ENCODE measurements at places on chromosomes 13 and 19.

DNA sequence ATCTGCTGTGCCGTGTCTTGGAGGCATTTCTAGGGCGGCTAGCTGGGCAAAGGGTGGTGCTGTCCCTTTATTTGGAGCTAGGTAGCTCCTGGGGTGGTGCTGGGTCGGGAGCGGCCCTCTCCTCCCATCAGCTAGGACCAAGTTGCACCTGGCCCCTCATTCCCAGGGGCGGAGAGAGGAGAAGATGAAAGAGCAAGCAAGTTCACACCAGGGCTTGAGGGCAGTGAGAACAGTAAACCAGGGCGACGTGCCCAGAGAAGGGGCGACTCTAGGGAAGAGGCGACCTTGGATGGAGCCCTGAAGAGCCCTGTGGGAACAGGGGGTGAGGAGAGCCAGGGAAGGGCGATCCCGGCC is 17.0 kb upstream of the KCNN1 start:
- no peak for DNase-seq

DNA sequence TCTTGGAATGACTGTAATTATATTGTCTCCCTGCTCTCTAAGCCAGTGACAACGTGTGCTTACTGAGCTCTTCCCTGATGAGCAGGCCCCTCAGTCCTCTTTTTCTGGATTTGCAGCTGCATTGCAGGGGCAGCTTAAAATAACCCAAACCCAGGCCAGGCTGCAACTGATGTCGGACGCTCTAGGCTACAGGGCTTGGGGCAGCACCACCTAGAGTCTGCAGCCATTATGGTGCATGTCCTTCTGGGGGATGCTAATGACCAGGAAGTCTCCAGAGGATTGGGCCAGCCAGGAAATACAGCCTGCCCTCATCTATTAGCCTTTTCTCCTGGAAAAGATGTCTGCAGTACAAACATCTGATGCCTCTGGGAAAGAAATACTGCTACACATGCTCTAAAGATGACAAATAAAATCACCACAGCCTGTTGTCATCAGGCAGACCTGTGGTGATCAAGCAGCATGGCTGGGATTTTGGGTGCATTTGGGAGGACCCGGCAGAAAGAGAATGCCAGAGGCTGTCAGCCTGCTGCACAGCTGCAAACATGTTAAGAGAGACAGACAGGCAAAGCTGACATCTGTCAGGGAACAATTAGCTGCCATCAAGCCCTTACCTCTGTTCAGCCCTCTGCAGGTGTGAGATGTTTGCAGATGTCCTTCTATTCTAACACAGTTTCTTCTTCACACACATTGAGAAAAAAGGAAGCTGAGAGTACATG is 51.8 kb downstream of the CCDC70 start:
- DNase-seq: no peak

GRCh38 chr13:66347486-66348117 is 882.5 kb downstream of the PCDH9 start:
- DNase-seq: no peak

- DNase-seq: no peak
Measured at GRCh38 chr13:98482476-98483444, 94.1 kb downstream of the STK24 start.

DNA sequence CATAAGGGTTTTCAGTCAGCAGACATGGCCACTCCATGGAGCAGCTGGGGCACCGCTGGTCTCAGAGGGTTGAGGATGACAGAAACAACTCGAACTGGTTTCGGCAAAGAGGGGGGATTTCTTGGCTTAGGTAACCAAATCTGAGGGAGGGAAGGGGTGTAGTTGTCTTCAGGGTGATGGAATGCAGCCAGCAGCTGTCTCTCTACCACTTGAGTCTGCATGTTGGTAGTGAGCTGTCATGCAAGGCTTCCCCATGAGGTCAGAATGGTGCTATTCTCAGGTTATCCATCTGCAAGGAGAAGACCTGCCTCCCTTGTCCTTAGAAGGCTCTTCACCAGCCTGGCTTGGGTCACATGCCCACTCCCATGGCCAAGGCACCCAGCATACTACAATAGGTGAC is 55.6 kb upstream of the PEG3 start:
- no peak for DNase-seq

DNA sequence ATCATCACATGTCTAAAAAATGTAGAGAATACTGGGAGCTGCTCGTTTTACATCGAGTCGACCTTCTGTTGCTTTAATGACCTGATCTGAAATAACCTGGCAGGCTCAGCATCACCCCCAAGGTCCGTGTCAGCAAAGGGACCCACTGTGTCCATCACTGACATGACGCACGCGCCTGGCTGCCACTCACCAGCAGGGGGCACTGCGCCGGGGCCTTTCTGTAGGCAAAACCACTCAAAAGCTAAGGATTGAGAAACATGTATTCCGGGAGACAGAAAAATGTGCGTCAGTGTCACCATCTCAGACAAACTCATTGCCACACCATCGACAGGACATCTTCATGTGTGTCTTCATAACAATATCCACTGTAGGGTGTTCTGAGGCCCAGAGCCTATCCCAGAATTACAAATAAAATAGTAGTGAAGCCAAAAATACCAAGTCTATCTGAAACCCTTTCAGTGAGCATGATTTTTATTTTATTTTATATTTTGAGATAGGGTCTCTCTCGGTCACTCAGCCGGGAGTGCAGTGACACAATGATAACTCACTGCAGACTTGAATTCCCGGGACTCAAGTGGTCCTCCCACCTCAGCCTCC is 130.3 kb upstream of the LSM14A start:
- peak; percentile 71 for DNase-seq

DNA sequence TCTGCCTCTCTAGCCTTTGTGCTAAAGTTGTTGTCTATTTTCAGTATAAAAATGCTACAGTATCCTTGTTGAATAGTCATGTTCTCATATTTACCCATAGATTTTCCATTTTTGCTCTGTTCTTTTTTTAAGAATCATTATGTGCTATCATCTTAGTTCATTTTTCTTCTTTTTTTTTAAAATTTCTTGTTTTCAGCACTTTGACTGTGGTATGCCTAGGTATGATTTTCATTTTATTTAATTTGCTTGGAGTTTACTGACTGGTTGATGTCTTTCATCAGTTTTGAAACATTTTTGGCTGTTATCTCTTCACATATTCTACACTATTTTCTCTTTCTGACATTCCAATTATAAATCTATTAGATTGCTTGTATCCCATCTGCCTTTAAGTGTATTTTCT is 192.9 kb downstream of the PDS5B start:
- DNase-seq: no peak

DNA sequence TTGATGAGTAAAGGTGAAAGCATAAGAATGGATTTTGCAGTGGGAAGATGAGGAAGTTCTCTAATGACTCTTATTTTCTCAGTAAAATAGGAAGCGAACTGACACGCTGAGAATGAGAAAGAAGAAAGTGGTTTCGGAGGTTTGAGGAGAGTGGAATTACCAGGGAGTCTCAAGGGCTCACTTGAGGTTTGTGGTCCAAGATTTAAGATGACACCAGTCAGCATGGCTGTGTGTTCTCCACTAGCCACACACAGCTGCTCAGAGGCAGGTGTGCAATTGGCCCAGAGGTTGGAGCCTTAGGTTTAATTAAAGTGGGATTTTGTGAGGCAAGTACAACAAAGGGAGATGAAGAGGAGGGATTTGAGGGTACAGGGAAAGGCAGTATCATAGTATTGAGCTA is 99.6 kb upstream of the NBEA start:
- DNase-seq: no peak

GRCh38 chr13:29756506-29756905 is 93.9 kb downstream of the UBL3 start:
- DNase-seq: no peak

- no peak for DNase-seq
Measured at GRCh38 chr19:49930483-49931011, 1.2 kb upstream of the NUP62 start.

DNA sequence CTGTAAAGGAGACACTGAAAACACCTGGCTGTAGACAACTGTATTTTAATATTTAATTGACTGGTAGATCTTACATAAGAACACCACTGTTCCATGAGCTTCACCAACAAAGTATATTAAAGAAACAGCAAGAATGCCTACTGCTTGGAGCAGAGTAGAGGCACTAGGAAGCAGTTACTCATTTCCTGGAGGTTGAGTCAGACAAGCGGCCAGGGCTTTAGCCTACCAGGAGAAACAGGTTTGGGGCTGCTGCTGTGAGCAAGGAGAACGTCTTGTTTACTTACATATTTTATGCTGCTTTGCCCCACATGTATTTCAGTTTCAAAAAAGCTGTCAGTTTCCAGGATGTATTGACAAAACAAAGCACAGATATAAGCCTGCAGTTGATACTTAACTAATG is 33.4 kb downstream of the ALG5 start:
- no peak for DNase-seq

DNA sequence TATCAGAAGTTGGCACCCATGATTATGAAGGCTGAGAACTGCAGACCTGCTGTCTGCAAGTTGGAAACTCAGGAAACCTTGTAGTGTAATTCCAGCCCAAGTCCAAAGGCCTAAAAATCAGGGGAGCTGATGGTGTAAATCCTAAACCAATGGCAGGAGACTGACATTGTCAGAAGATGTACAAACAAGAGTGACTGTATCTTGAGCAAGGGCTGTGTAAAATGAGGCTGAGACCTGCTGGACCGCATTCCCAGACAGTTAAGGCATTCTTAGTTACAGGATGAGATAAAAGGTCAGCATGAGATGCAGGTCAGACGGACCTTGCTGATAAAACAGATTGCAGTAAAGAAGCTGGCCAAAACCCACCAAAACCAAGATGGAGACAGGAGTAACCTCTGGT is 147.7 kb downstream of the COG6 start:
- no peak for DNase-seq

- no peak for DNase-seq
Measured at GRCh38 chr19:58196901-58197616, 14.2 kb downstream of the ZNF274 start.

GRCh38 chr13:53014495-53015443 is 13.8 kb upstream of the OLFM4 start:
- no peak for DNase-seq

- DNase-seq: no peak
Measured at GRCh38 chr13:112977091-112977490, 8.1 kb downstream of the MCF2L start.

GRCh38 chr13:34458756-34459715 is 483.0 kb upstream of the NBEA start:
- DNase-seq: no peak

DNA sequence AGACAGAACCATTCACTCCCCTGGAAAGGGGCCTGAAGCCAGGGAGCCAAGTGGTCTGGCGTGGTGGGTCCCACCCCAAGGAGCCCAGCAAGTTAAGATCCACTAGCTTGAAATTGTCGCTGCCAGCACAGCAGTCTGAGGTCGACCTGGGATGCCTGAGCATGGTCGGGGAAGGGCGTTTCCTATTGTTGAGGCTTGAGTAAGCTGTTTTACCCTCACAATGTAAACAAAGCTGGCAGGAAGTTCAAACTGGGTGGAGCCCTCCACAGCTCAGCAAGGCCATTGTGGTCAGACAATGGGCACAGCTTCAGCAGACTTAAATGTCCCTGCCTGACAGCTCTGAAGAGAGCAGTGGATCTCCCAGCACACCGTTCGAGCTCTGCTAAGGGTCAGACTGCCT is 195.6 kb upstream of the DACH1 start:
- DNase-seq: no peak

DNA sequence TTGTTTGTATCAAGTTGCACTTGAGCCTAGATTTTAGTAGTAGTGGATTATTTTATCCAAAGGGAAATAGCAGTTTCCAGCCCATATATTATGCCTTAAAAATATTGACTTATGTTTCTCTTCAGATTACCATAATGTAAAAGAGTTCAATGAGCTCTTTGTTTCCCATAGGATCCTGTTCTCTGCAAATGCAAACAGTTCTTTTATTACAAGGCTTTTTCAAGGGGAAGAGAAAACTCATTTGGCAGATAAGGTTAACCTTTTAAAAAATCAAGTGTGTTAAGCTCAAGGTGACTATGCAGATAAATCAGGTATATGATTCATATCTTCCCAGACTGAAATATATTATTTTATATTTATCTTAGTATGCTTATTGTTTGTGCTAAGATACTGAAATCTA is 961.2 kb upstream of the SPRY2 start:
- DNase-seq: no peak

- DNase-seq: no peak
Measured at GRCh38 chr19:3575949-3576673, 3.4 kb downstream of the HMG20B start.

DNA sequence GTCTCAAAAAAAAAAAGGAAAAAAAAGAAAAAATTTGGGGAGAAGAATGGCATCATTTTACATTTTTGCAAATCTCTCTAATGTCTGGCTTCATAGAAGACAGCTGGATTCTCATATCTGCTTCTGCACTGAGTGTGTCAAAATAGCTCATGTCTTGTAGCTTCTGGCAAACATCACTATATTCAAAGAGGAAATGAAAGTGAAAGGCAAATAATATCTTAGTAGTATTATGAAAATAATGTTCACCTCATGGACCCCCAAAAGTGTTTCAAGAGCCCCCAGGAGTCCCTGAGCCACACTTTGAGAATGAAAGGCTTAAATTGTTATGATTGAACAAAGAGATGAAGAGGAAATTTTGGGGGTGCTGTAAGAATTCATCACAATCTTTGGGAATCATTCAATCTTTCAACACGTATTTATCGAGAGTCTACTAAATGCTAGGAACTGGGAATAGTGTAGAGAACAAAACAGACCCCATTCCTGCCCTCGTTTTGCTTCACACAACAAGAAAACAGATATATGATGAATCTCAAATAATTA is 1.2 kb upstream of the SLC6A16 start:
- no peak for DNase-seq

DNA sequence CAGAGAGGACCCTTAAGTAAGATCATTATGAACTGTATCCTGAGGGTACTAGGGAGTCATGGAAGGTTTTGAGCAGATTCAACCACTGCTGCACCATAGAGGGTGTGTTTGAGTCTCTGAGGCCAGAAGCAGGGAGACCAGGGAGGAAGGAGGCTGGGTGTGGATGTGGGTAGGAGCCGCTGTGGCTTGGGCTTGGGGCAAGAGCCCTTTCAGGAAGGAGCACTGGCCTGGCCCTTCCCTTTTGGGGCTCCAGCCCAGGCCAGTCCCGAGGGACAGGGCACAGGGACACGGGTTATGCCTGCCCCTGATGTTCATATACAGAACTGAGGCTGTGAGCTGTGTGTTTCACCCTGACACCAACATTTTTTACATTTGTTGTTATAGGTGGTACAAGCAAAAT is 7.2 kb downstream of the CIC start:
- DNase-seq: no peak

DNA sequence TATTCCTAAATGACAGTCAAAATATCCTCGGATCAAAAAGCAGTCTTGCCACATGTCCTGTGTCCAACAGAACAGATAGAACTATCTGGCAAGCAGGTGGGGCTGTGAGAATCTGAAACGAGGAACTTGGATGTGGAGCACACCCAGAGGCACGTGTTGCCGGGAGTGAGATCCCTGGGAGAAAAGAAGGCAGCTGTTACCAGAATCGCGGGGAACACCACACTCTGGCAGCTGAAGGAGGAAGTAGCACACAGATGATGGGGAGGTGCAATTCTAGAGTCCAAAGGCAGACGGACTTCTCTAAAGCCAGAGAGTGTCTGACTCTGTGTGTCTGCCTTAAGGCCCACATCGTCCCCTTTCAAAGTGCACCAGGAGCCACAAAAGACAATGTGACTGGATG is 22.3 kb downstream of the SLC7A1 start:
- DNase-seq: no peak

All from activated CD8-positive, alpha-beta memory T cell treated with anti-CD3 and anti-CD28 coated beads, Interleukin-2, amount 50 U/mL, for 4 hours (primary cell).